ENCODE measurements at places on chromosomes 11 and 22.

GRCh38 chr11:111909378-111909777, 2.2 kb downstream of the CRYAB start:
- no peak for DNase-seq

DNA sequence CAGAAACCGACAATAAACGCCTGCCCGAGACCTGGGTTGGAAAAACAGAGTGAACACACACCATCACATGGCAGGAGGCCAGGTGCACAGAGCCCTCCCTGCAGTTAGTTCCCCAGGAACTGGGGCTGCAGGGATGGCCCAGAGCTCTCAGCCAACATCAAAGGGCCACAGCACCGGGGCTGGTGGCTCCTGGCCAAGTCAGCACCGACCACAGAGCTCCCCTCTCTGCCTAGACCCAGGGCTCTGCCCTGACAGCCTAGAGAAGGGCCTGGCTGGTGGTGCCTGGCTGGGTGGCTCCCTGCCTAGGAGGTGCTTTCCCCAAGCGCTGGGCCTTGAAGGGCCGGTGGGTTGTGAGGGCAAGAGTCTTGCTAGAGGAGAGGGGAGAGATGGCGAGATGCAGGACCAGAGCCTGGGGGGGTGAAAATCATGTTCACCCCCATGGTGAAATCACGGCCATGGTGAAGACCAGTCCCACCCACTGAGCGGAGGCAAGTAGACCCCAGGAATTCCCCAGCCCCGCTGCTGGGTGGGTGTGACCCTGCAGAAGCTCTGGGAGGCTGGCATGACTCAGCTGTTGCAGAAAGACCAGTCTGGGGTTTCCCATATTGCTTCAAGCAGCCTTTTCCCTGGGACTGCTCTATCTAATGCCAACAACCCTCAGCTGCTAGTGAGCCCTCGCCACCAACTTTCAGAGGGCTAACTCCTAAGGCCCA, 7.2 kb upstream of the BID start:
- peak; percentile 73 for DNase-seq

DNA sequence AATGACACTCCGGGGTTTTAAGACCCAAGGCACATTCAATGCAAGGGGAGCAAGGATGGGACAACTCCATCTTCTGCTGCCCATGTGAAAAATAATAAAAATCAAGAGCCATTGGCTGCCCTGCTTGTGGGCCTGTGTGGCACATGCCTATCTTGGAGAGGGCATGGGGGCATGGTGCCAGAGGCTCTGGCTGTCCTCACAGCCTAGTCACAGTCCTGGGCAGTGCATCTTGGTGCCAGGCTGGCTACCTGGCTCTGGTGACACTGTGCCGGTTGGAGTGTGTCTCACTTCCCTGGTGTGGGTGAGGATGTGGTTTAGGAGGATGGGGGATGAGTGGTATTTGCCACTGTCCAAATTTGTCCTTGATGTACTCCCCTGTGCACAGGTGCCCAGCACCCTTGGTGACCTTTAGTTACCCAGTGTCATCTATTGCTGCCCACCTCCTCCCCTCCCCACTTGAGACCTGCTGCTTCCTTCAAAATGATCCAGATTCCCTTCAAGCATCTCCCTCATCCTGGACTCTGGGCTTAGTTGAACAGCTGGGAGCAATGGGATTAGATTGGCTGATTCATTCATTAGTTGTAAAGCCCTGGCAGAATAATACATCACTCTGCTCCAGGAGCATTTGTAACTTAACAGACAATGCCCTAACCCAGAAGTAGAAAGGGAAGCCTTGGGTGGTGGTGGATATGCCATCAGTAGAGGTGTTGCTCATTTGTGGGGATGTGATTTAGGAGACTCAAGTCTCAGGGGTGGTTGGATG, 4.6 kb downstream of the TMEM86A start:
- DNase-seq: no peak

GRCh38 chr11:134582770-134583095, 170.7 kb upstream of the B3GAT1 start:
- no peak for DNase-seq

DNA sequence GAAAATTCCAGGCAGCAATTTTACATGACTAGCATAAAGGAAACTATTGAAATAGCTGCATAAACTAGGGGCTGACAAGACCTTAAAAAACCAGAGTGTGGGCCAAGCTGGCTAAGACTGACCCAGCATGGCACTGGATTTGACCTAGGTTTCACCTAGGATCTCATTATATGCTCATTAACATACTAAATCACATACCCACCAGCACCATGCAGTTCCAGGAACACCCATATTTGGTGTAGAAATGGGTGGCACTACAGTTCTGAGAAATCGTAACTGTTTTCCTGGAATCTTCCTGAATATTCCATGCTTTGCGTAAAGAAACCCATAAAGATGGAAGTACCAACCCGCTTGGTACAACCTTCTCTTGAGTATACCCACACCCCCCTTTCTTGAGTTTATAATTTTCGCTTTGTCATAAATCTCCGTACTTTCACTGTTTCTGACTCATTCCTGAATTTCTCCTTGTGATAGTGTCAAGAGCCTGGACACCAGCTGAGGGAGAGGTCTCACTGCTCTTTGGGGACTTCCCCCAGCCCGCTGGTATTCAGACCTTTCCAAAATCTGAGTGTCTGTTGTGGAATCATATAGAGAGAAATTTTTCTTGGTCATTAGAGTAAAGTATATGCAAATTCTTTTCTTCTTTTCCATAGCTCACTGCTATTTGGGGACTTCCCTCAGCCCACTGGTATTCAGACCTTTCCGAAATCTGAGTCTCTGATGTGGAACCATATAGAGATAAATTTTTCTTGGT, 55.1 kb downstream of the MTMR3 start:
- no peak for DNase-seq

GRCh38 chr11:76424379-76424778, 20.4 kb upstream of the EMSY start:
- DNase-seq: no peak
